Chondrocyte (in vitro differentiated cells): ENCODE measurements at places on chromosomes 11 and 22. TPM values are rescaled to one million over a fixed set of nuclear protein-coding genes. Genes with fewer than 3 reads are reported as not detected.
A peak's percentile ranks its signal among the peaks of the same experiment; 100 is the strongest.

- H3K4me1 ChIP-seq, result peaks cover 58% of the 10 kb centered on the region
- DNase-seq, result no peak
- peaks cover 15% of the 10 kb centered on the region for H3K36me3 ChIP-seq
- H3K27me3 ChIP-seq, result no peaks in the 10 kb centered on the region
These were observed 5.8 kb downstream of the PITPNB start for GRCh38 chr22:27913162-27913741.

Gene COA4
- total RNA-seq, result 39.8 to 57.4 TPM (median 42.5 TPM) in 3 replicates

Gene AMOTL1
- 45.6 to 70.2 TPM (median 47.2 TPM) in 3 replicates for total RNA-seq

GRCh38 chr11:111334532-111335502 lies 36.5 kb downstream of the POU2AF3 start:
- peaks cover 7% of the 10 kb centered on the region for H3K27me3 ChIP-seq
- peaks cover 3% of the 10 kb centered on the region for H3K36me3 ChIP-seq
- no peaks in the 10 kb centered on the region for H3K4me1 ChIP-seq

Gene MEN1
- 19.5 to 26.4 TPM (median 20.4 TPM) in 3 replicates for total RNA-seq

DNA sequence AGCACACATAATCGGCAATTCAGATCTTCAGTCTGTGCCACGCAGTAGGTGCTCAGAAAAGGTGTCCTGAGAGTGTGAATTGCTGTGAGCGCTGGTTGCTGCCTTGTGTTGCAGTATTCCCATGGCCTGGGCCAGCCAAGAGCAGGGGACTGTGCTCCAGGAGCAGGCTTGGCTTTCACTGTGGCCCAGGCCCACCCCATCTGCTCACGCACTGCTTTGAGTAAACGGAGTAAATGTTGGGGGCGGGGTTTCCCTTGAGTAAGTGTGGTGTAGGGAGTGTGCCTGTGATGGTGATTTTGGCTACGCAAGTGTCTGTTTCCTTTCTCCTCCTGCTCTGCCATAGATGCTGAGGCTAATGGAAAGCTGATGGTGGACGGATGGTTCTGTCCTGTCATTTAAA lies 2.3 kb downstream of the CTTN start:
- peaks cover 4% of the 10 kb centered on the region for H3K36me3 ChIP-seq
- H3K27me3 ChIP-seq, result no peaks in the 10 kb centered on the region
- peak overlapping the region; percentile 68 for H3K27ac ChIP-seq
- H3K4me3 ChIP-seq, result peak overlapping the region; percentile 25

Gene OR10A2
- not detected in 3 replicates for total RNA-seq

Gene PATE2
- total RNA-seq, result not detected in 3 replicates

- H3K36me3 ChIP-seq, result no peaks in the 10 kb centered on the region
- no peaks in the 10 kb centered on the region for H3K27me3 ChIP-seq
- H3K27ac ChIP-seq, result no peak overlapping the region
- peak overlapping the region; percentile 33 for H3K4me3 ChIP-seq
- H3K4me1 ChIP-seq, result peaks cover 3% of the 10 kb centered on the region
- DNase-seq, result no peak
These were observed 1.9 kb downstream of the CHADL start for GRCh38 chr22:41238570-41239442.

DNA sequence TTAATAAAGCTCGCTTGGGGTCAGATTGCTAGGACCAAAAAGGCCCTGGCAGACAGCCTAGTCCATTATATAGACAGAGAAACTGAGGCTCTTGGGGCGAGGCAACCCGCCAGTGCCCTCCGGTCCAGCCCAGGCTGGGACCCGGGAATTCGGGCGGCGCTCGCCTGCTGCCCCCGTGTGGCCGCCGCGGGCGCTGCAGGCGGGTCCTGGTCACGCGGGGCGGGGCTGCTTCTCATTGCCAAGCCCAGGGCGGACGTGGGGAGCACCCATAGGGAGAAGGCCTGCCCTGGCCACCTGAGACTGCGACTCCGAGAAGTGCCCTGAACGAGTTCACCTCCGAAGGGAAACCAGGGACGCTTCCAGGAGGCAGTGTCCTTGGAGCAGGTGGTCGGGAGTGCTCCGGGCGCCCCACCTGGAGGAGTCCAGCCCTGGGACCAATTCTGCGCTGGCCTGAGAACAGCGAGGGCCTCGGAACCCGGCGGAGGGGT lies 36.0 kb upstream of the CSNK1E start:
- H3K4me1 ChIP-seq, result no peaks in the 10 kb centered on the region
- no peaks in the 10 kb centered on the region for H3K36me3 ChIP-seq
- H3K4me3 ChIP-seq, result no peak overlapping the region
- no peaks in the 10 kb centered on the region for H3K27me3 ChIP-seq
- no peak overlapping the region for H3K27ac ChIP-seq

Gene DUSP8
- 6.9 to 12.6 TPM (median 12.1 TPM) in 3 replicates for total RNA-seq

- no peak overlapping the region for H3K4me3 ChIP-seq
- peaks cover 2% of the 10 kb centered on the region for H3K27me3 ChIP-seq
- H3K36me3 ChIP-seq, result no peaks in the 10 kb centered on the region
- DNase-seq, result no peak
These were observed 1140.3 kb downstream of the TBC1D22A start for GRCh38 chr22:47902646-47903180.

DNA sequence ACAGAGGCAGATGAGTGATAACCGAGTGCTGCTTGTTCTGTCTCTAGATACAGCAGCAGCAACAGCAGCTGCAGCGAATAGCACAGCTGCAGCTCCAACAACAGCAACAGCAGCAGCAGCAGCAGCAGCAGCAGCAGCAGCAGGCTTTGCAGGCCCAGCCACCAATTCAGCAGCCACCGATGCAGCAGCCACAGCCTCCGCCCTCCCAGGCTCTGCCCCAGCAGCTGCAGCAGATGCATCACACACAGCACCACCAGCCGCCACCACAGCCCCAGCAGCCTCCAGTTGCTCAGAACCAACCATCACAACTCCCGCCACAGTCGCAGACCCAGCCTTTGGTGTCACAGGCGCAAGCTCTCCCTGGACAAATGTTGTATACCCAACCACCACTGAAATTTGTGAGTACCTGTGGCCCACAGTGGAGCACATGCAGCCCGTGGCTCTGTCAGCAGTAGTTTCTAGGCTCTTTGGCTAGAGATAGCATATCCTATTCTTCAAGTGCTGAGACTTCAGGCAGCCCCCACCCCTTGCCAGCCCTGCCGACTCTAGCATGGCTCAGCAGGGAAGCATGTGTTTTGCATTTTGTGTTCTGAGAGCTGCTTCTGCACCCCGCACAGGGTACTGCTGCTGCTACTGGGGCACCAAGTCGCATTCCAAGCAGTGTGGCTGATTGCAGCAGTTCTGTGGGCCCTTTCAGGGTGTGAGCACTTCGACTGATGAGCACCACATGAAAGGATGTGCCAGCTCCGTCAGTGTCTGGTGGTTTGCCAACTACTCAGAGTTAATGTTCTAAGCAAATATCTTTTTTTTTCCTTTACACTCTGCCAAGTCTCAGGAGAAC lies 59.2 kb downstream of the MED15 start:
- peak overlapping the region; percentile 99 for H3K27ac ChIP-seq
- peaks cover 23% of the 10 kb centered on the region for H3K36me3 ChIP-seq
- no peaks in the 10 kb centered on the region for H3K27me3 ChIP-seq
- H3K4me3 ChIP-seq, result no peak overlapping the region
- DNase-seq, result peak; percentile 75
- peaks cover 74% of the 10 kb centered on the region for H3K4me1 ChIP-seq

Gene OR51E2
- total RNA-seq, result 0.97 to 3.2 TPM (median 3.1 TPM) in 3 replicates

GRCh38 chr11:59188954-59189353 lies 17.0 kb downstream of the DTX4 start:
- H3K4me1 ChIP-seq, result peaks cover 19% of the 10 kb centered on the region
- no peak overlapping the region for H3K27ac ChIP-seq
- DNase-seq, result no peak
- H3K36me3 ChIP-seq, result peaks cover 17% of the 10 kb centered on the region

- H3K4me1 ChIP-seq, result no peaks in the 10 kb centered on the region
- H3K36me3 ChIP-seq, result no peaks in the 10 kb centered on the region
- H3K4me3 ChIP-seq, result no peak overlapping the region
- H3K27me3 ChIP-seq, result peaks cover 12% of the 10 kb centered on the region
These were observed 4.4 kb downstream of the NAALADL1 start for GRCh38 chr11:65053827-65054508.

Gene MS4A6A
- total RNA-seq, result not detected in 3 replicates

Gene OR8A1
- total RNA-seq, result 0.07 to 0.23 TPM in 2 of 3 replicates, not detected in the other

DNA sequence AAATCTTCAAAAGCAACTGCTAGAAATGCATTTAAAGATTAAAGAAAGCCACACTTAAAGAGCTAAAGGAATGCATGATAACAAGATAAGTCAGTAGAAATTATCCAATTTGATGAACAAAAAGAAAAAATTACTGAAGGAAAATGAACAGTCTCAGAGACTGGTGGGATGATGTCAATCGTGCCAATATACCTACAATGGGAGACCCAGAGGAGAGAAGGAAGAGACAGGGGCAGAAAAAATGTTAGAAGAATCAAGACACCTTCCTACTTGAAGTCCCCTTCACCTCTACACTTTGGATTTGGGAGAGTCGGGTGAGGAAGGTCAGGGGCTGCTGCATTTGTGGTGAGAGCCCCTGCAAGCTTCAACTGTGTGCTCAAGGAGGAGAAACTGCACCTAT lies 216.3 kb downstream of the BUD13 start:
- H3K27me3 ChIP-seq, result peaks cover 17% of the 10 kb centered on the region
- H3K4me3 ChIP-seq, result no peak overlapping the region
- no peaks in the 10 kb centered on the region for H3K36me3 ChIP-seq
- DNase-seq, result no peak

GRCh38 chr11:69180726-69181125 lies 25.0 kb downstream of the SMIM38 start:
- peaks cover 5% of the 10 kb centered on the region for H3K36me3 ChIP-seq
- H3K27me3 ChIP-seq, result peaks cover 7% of the 10 kb centered on the region
- no peak overlapping the region for H3K27ac ChIP-seq
- H3K4me1 ChIP-seq, result no peaks in the 10 kb centered on the region
- DNase-seq, result peak; percentile 51

Gene CRYAB
- 770 to 1,975 TPM (median 1,937 TPM) in 3 replicates for total RNA-seq
